Kidney tubule cell (primary cell): ENCODE measurements at places on chromosomes 3 and 15.

GRCh38 chr3:22659651-22660475 is 543.3 kb upstream of the UBE2E2 start:
- no peak for DNase-seq

DNA sequence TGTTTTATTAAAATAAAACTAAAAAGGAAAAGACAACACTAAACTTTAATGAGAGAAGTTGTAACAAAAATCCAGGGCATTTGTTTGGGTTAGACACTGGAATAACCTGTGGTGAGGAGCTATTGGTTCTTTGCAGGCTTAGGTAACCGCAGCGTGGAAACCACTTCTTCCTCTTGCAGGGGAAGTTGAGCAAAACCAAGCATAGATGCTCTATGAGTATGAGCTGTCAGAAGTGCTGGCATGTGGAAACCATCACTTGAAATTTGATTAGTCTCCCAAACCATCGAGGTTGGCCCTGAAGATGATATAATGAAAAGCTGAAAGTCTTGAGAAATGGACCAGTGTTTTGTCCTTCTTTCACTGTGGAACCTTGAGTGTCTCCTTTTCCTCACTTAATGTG is 127.1 kb upstream of the RBMS3 start:
- peak; percentile 50 for DNase-seq

DNA sequence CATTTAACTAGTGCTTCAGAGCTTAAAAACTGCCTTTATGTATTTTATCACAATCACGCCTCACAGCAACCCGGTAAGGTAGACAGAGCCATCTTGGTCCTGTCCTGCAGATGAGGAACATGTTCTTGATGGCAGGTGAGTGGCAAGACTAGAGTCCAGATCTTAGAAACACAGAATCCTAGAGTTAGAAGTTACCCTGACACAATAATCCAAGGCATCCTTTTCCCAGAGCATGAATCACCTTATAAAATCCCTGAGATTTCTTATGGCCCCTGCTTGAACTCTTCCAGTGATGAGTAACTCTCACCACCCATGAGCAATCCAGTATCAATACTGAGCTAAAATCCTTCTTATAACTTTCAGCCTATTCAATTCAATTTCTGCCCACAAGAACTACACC is 16.9 kb downstream of the POPDC2 start:
- DNase-seq: peak; percentile 83

- no peak for DNase-seq
These were observed 22.0 kb upstream of the PLA2G4E start for GRCh38 chr15:42042602-42043400.

GRCh38 chr15:31151301-31152233 is 50.0 kb upstream of the TRPM1 start:
- DNase-seq: no peak

- no peak for DNase-seq
These were observed 56.5 kb downstream of the LRRC28 start for GRCh38 chr15:99307735-99308134.

- DNase-seq: no peak
These were observed 407.1 kb upstream of the MCTP2 start for GRCh38 chr15:93823971-93824913.

GRCh38 chr3:195565716-195566115 is 18.0 kb downstream of the APOD start:
- DNase-seq: no peak

GRCh38 chr15:90241343-90242192 is 7.6 kb downstream of the GDPGP1 start:
- DNase-seq: no peak

GRCh38 chr15:67385971-67386370 is 131.4 kb downstream of the IQCH start:
- DNase-seq: no peak

DNA sequence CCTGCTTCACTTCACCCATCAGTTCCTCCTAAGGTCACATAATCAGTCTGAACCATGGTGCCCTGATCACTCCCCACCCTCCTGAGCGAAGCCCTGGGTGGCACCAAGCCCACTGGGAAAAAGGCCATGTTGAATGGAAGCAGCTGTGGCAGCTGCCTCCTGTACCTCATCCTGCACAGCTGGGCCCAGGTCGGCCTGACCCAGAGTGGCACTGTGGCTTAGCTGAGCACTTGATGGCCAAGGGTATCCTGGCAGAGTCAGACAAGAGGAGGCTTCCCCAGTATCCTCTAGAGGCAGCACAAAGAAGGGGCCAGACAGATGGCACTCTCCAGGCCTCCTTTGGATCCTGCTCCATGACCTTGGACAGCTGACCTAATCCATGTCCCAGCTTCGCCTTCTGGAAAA is 68.4 kb downstream of the TLE3 start:
- no peak for DNase-seq

GRCh38 chr15:68631601-68632051 is 52.8 kb downstream of the CORO2B start:
- peak; percentile 42 for DNase-seq

DNA sequence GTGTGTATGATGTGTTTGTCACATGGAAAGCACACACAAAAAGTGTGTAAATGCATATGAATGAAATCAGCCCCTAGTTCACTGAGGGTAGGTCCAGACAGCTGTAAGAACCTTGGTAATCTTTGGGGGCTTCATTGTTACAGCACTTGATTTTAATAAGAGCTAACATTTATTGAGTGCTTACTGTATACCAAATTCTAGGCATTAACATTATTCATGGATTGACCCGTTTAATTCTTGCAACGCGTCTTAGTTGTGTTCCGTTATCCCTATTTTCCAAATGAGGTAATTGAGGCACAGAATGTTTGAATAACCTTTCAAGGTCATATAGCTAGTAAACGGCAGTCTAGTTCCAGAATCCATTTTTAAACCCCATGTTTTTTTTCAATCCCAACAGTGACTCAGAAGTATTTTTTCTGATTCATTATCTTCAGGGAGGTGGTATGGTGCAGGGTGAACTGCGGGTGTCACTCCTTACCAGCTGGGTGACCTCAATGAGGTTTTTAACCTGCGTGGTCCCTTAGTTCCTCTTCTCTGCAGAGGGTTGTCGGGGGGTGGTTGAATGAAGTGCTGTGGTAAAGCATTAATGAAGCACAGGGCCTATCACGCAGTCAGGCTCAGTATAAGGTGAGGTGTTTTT is 14.2 kb downstream of the RAB8B start:
- DNase-seq: peak; percentile 70

GRCh38 chr15:78060232-78060631 is 17.3 kb downstream of the TBC1D2B start:
- DNase-seq: peak; percentile 28

- peak; percentile 14 for DNase-seq
These were observed 32.4 kb downstream of the GJD2 start for GRCh38 chr15:34722439-34722836.

DNA sequence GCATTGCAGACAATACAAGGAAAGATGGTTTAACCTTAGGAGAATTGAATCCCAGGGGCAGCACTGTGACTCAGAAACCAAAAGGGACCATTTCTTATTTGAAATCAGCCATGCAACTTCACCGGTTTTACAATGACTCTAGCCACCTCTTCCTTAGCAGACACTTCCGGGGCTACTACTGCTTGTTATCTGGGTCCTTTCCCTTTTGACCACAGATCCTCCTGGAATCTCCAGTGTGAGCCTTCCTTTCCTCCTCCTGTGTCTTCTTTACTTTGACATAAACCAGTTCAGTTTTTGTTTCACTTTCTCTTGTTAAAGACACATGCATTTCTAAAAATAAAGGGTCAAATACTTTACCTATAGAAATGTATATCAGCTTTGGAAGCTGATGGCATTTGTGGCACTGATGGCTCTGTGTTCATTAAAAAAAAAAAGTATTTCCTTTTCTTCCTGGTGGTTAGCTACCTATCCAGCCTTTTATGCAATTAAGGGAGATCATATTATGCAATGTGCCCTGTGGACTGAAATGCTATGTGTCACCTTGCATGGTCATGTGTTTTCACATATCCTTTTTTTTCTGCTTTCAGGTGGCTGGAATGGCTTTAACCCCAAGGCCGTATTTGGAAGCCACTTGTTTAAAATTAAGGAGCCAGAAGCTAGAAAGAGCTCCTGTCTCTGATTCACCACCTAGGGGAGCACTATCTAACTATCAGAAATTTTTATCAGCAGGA is 296.2 kb downstream of the CHL1 start:
- peak; percentile 44 for DNase-seq

DNA sequence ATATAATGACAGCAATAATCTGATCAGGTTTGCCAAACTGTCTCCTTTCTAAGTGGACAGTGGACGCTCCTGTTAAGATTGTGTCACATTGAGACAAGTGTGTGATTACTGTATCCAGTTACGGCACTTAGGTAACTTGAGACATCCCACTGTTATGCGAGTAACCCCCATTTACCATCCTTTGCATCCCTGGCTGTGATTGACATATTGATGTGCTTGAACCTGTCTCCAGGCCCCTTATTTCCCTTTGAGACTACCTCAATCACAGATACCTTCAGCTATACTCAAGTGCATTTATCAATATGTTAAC is 785.2 kb downstream of the NR2F2 start:
- DNase-seq: no peak

DNA sequence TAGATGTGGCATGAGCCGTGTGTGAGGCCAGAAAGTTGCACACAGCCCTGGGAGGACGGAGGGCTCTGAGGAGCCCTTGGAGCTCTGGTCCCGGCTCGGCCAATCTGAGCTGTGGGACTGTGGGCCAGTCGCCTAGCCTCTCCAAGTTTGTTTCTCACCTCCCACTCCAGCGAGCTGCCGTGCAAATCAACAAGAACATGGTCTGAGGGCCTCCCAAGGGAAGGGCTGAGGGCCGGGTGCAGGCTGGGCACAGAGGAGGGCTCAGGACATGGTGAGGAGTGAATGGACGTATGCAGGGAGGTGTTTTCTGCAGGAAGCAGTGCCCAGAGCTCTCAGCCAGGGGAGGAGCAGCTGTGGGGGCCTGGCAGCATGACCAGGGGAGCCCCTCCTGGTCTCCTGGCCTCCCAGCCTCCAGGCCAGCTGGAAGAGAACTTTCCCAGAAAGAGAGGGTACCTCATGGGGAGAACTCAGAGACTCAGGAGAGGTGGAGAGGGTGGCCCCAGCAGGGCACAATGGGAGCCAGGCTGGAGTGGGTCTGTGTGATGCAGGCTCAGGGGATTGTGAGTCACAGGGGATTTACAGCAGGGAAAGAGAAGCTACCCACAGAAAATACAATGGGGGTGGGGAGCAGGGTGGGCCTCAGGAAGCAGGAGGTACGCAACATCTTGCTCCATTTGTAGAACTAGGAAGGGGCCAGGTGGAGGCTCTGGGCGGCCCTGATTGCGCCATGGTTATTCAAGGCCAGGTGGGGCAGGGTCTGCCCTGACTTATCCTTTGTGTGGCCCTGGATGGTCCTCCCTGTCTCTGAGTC is 24.8 kb downstream of the PSTPIP1 start:
- peak; percentile 47 for DNase-seq

- peak; percentile 12 for DNase-seq
These were observed 71.3 kb downstream of the WHAMM start for GRCh38 chr15:82880704-82881103.

- DNase-seq: no peak
These were observed 21.6 kb upstream of the TASOR start for GRCh38 chr3:56704706-56705105.

- DNase-seq: no peak
These were observed 624.5 kb upstream of the SGO1 start for GRCh38 chr3:20810555-20810954.

DNA sequence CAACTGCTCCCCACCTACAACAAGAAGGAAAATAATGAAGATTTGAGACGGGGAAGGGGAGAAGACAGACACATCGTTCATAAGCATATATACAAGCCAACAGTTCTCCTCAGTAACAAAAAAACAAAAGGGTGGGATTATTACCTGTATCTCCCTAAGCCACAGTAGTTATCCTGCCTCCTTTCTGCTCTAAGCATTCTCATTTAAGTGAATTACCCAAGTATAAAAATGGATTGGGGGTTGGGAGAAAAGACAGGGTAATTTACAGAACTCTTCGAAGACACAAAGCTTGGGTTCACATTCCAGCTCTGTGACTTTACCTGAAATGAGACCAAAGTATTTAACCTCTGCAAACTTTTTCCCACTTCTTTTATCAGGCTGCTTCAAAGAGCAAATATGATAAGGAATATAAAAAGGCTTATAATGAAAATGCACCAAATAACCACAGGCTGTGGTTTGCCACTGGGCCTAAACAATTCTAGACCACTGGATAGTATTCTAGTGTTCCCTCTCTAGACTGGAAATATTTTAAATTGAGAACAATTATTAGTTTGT is 64.4 kb downstream of the UACA start:
- peak; percentile 37 for DNase-seq

DNA sequence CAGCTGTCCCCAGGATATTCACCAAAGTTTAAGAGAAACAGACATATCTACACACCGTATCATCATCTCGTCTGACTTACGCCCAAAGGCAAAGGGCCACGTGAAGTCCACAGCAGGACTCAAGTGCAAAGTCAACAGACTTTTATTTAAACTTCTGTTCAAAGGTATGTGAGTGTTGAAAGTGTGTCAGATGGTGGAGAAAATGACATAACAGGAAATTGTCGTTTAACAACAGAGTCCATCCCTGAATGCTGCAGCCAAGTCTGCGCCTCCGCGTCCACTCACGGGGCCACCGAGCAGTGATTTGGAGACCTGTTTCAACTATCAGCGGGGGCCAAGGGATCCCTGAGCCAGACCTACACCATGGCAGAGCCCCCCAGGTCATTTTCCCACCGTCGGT is 165.6 kb downstream of the XXYLT1 start:
- no peak for DNase-seq

DNA sequence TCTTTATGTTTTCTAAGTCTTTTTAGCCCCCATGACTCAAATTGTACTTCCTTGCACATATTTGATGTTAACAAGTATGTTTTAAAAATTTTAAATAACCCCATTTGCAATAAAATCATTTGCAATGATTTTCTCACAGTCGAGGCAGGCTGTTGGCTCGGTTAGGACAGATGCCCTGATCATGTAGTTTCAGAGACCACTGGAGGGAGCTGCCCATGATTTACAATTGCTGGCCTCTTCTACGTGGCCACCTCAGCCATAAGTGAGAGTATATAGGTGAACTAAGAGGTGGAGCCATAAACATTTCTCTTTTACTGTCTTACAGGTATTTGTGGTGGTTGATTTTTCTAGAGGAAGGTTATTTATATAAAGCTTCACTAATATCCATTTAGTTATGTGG is 1.7 kb downstream of the DTWD1 start:
- DNase-seq: no peak

- no peak for DNase-seq
These were observed 274.7 kb upstream of the UBE2E2 start for GRCh38 chr3:22928216-22929110.
